ENCODE measurements at places on chromosomes 7 and 10.

- DNase-seq: no peak
Observed at GRCh38 chr10:43772171-43772570, 123.5 kb upstream of the ZNF32 start.

DNA sequence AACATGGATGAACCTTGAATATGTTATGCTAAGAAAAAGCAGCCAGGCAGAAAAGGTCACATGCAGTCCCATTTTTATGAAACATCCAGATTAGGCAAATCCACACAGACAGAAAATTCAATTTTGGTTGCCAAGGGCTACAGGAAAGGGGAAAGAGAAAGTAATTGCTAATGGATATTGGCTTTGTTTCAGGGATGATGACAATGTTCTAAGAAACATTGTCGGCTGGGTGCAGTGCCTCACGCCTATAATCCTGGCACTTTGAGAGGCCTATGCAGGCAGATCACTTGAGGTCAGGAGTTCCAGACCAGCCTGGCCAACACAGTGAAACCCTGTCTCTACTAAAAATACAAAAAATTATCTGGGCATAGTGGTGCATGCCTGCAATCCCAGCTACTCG lies 23.0 kb downstream of the ZNF33B start:
- DNase-seq: no peak

- no peak for DNase-seq
Observed at GRCh38 chr10:125337510-125337909, 177.1 kb upstream of the CTBP2 start.

- no peak for DNase-seq
Observed at GRCh38 chr10:112819231-112819630, 130.8 kb upstream of the TCF7L2 start.

- DNase-seq: no peak
Observed at GRCh38 chr7:123271856-123272255, 72.1 kb upstream of the SLC13A1 start.

- DNase-seq: no peak
Observed at GRCh38 chr10:127993056-127993690, 86.3 kb downstream of the PTPRE start.

DNA sequence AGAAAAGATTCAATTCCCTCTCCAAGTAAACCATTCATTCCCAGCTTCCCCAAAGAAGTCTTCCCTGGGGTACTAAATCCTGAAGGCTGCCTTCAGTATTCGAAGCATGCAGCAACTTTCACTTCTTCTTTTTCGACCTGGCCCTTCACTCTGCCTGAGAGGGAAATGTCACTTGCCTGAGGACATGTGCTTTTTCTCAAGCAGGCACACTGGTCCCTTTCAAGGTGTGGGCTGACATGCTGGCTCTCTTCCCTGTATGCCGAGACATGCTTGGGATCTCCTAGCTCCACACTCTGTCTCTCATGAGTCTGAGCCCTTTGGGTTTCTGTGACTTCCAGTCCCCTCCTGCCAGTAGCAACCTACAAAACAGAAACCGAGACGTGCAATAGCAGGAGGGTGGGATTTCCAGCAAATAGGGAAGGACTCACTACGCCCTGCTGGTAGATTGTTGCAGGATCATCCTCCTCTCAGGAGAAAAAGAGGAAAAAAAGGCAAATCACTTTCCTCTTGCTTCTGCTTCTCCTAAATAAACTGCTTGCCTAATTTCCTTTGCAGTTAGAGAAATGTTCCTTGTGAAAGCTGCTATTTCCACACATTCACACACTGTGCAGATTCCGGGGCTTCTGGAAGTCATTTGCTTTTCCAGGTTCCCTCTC lies 33.5 kb downstream of the FIGNL1 start:
- DNase-seq: no peak

- DNase-seq: no peak
Observed at GRCh38 chr7:110373416-110373815, 717.5 kb upstream of the LRRN3 start.

DNA sequence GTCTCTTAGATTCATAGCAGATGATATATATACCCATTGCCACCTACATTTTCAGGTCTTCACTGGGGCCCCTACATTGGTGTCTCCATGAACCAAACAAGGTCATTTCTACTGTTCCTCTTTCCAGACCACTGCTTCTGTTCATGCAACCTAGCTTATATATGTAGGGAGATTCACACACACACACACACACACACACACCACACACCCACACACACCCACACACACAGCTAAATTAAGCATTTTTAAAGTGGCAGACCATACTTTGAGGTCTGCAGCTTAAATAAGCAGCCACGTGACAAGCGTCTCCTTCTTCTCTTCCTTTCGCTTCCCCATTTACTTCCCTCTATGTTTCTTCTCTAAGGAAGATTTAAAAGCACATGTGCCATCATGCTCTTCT lies 70.0 kb upstream of the CC2D2B start:
- DNase-seq: no peak

GRCh38 chr10:22531441-22531840 lies 182.9 kb downstream of the PIP4K2A start:
- no peak for DNase-seq

GRCh38 chr10:31749981-31750840 lies 178.4 kb downstream of the ARHGAP12 start:
- no peak for DNase-seq

- DNase-seq: no peak
Observed at GRCh38 chr7:23333671-23334246, 34.6 kb downstream of the MALSU1 start.

GRCh38 chr7:6576024-6576866 lies 1.0 kb upstream of the ZDHHC4 start:
- no peak for DNase-seq

DNA sequence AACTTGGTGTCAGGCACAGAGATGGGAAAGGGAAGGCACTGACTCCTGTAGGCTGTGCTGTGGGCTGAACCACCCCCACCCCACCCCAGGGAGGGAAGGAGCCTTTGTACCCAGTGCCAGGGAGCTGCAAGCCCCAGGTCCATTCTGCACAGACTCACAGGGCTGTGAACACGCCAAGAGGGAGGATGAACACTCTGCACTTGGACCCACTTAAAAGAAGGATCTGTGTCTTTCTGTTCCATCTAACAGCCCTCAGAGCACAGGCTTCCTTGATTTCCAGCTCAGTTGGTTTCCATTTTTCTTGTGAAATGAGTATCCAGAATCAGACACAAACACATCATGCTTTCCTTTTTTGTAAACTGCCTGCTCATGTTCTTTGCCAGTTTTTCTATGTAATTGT lies 84.9 kb downstream of the GRB10 start:
- DNase-seq: no peak

- no peak for DNase-seq
Observed at GRCh38 chr7:36916619-36917018, 192.3 kb upstream of the AOAH start.

- no peak for DNase-seq
Observed at GRCh38 chr7:51224811-51225595, 91.6 kb downstream of the COBL start.

DNA sequence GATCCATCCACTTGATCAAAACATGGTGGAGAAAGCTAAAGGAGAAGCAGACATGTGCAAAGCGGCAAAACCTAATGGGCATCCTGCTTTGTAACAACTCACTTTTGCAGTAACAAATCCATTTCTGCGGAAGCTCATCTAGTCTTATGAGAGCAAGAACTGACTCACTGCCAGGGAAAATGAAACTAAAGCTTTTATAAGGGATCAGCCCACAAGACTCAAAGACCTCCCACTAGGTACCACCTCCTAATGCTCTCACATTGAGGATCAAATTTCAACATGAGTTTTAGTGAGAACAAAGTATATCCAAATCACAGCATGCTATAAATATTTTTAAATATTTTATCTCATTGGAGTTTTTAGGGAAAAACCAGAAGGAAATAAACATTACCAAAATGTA lies 120.1 kb upstream of the GNAI1 start:
- no peak for DNase-seq

Data from stimulated activated naive CD4-positive, alpha-beta T cell (primary cell).